Activated naive CD4-positive, alpha-beta T cell treated with anti-CD3 and anti-CD28 coated beads for 36 hours (primary cell): ENCODE measurements at places on chromosomes 4 and X. TPM values are rescaled to one million over a fixed set of nuclear protein-coding genes. Genes with fewer than 3 reads are reported as not detected.

Gene BANK1
- 0.07 TPM for total RNA-seq

Gene NKX6-1
- total RNA-seq = not detected

Gene MAB21L2
- not detected for total RNA-seq

DNA sequence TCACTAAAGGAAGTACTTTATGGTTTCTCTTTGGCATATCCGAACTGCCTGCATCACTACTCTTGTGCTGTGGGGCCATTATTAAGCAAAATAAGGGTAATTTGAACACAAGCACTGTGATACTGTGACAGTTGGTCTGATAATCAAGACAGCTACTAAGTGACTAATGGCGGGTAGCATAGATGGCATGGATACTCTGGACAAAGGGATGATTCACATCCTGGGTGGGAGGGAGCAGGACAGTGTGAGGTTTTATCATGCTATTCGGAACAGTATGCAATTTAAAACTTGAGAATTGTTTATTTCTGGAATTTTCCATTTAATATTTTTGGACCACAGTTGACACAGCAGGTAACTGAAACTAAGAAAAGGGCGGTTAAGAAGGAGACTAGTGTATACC lies 52.6 kb upstream of the CITED1 start:
- no peak overlapping the region for H3K27ac ChIP-seq
- H3K4me1 ChIP-seq = no peaks in the 10 kb centered on the region
- H3K36me3 ChIP-seq = no peaks in the 10 kb centered on the region
- H3K4me3 ChIP-seq = no peak overlapping the region

- no peaks in the 10 kb centered on the region for H3K4me1 ChIP-seq
- peaks cover 2% of the 10 kb centered on the region for H3K27me3 ChIP-seq
- no peak for DNase-seq
- peaks cover 5% of the 10 kb centered on the region for H3K36me3 ChIP-seq
- no peak overlapping the region for H3K27ac ChIP-seq
- H3K4me3 ChIP-seq = no peak overlapping the region
Measured at GRCh38 chr4:88077911-88078524, 70.6 kb downstream of the PKD2 start.

GRCh38 chrX:68536429-68536828 lies 37.6 kb downstream of the YIPF6 start:
- H3K4me3 ChIP-seq = no peak overlapping the region
- peaks cover 7% of the 10 kb centered on the region for H3K36me3 ChIP-seq
- H3K27me3 ChIP-seq = no peaks in the 10 kb centered on the region
- H3K4me1 ChIP-seq = peaks cover 9% of the 10 kb centered on the region
- no peak for DNase-seq

- no peak for DNase-seq
- no peaks in the 10 kb centered on the region for H3K27me3 ChIP-seq
- peaks cover 20% of the 10 kb centered on the region for H3K36me3 ChIP-seq
- H3K4me3 ChIP-seq = no peak overlapping the region
Measured at GRCh38 chr4:168437192-168437943, 42.9 kb downstream of the DDX60L start.
